GM04504 (cell line): ENCODE measurements at places on chromosomes 13 and 19.

- DNase-seq, result no peak
These were observed 11.7 kb upstream of the SOX1 start for GRCh38 chr13:112055036-112055914.

- no peak for DNase-seq
These were observed 9.8 kb downstream of the ZSWIM4 start for GRCh38 chr19:13804830-13805683.

- no peak for DNase-seq
These were observed 49.8 kb downstream of the VAV1 start for GRCh38 chr19:6822311-6822670.

DNA sequence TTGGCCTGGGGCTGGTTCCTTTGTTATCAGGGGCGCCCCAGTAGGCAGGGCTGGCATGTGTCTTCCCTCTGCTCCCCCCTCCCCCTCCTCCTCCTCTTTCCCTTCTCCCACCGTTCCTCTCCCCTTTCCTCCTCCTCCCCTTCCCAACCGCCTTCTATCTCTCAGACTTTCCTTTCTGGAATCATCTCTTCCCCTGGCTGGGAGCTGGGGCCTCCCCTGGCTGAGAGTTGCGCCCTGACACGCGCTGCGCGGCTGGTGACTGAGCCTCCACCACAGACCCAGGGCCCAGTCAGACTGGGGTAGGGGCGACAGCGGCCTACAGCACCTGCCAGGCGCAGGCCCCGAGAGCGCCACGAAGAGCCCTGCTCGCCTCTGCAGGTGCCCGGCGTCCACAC is 2.8 kb downstream of the PNMA8B start:
- DNase-seq, result no peak

DNA sequence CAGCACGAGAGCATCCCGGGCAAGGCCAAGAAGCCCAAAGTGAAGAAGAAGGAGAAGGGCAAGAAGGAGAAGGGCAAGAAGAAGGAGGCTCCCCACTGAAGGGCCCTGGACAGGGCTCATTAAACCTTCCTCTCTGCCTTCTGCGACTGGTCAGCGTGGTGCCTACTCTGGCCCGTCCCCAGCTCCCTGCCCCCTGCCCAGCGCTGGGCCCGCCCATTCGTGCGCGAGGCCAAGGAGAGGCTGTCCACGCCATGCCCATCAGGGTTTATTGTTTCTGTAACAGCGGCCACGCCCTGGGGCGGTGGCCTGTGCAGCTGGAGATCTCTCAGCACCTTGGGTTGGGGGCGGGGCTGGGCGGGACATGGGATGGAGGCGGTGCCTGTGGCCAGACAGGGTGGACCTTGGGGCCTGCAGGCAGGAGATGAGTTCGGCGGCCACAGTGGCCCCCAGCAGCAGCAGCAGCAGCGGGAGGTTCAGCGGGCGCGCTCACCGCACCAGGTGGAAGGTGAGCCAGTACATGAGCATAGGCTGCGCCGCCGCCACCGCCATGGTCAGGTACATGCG is 897 bp downstream of the C19orf33 start:
- no peak for DNase-seq

DNA sequence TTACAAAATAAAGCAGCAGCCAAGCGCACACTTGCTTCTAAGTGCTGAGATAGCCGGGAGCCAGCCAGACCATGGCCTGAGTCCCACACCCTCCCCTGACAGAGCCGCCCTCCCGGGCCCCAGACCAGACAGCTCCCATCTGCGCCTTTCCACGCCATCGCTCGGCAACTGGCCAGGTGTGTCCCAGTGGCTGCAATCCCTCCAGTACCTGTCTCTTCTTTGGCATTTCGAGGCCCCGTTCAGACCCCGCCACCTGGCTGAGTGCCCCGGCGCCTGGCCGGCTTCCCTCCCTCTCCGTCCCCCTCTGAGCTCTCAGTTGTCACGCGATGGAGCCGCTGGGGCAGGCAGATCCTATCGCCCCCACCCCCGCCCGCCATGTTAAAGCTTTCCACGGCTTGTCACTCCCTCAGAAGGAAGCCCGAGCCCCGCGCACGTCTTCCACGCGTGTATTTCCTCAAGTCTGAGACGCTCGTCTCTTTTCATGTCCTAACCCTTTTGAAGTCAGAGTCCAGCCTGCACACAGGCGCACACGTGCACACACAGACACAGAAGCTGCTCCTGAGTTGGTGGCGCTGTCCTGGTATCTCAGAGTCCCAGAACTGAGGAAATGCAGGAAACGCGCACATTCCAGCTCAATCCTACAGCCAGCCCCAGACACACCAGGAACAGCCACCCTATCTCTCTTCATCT is 7.9 kb downstream of the MLLT1 start:
- peak; percentile 70 for DNase-seq

GRCh38 chr19:33294058-33294798 is 8.1 kb downstream of the CEBPA start:
- DNase-seq, result no peak

DNA sequence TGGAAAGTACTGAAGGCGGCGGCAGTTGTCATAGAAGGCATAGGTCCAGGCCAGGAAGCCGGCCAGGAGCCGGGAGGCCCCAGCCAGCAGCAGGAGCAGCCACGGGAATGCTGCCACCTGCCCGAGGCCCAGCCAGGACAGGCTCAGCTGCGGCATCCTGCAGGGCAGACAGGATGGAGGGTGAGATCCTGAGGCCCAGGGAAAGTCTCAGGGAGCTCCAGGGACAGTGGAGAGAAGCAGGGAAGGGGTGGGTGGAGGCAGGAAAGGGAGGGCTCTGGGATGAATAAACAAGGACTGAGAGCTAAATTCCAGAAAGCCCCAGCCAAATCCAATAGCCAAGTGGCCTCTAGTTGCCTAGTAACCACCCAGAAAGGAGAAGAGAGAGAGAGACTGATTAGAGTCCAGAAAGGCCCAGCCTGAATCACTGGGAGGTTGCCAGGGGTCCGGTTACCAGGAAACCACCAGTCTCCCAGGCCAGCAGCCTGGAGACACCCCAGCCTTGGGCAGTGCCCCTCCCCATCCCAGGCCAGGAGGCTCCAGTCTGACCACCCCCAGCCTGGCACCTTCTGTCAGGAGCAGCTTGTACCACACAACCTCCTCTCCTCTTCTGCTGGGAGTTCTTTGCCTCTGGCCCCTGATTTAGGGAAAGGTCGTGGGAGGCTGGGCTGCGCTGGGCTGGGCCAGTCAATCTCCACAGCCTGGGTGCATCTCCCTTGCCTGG is 7.5 kb upstream of the OR10H5 start:
- no peak for DNase-seq

DNA sequence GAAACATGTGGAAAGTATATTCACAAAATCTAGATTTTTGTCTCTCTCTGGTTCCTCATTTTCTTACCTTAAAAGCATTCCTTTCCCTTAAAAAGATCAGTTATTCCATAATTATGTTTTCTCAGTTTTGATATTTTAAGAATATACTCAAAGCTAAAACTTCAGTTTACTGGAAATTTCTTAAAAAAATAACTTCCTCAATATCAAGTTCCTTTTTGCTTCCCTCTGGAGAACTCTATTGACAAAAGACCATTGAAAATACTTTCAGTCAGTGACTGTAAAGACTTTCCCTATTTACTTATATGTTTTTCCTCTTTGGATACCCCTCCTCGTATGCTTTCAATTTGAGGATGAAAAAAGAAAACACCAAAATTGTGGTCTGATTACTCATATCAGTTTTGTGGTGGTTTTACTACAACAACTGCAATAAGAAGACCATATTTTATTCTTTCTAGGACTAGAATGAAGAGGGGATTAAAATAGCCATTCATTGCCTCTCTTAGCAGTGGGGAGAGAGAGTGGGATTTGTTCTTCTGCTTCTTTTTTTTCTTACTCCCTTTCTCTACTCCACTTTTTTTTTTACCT is 113.2 kb downstream of the ESD start:
- no peak for DNase-seq

- no peak for DNase-seq
These were observed 1362.0 kb downstream of the PCDH9 start for GRCh38 chr13:65868099-65868498.

- no peak for DNase-seq
These were observed 32.6 kb upstream of the GATAD2A start for GRCh38 chr19:19372656-19373416.

GRCh38 chr19:18951721-18952281 is 10.8 kb upstream of the HOMER3 start:
- no peak for DNase-seq

- no peak for DNase-seq
These were observed 74.3 kb downstream of the CRYL1 start for GRCh38 chr13:20451397-20451796.

DNA sequence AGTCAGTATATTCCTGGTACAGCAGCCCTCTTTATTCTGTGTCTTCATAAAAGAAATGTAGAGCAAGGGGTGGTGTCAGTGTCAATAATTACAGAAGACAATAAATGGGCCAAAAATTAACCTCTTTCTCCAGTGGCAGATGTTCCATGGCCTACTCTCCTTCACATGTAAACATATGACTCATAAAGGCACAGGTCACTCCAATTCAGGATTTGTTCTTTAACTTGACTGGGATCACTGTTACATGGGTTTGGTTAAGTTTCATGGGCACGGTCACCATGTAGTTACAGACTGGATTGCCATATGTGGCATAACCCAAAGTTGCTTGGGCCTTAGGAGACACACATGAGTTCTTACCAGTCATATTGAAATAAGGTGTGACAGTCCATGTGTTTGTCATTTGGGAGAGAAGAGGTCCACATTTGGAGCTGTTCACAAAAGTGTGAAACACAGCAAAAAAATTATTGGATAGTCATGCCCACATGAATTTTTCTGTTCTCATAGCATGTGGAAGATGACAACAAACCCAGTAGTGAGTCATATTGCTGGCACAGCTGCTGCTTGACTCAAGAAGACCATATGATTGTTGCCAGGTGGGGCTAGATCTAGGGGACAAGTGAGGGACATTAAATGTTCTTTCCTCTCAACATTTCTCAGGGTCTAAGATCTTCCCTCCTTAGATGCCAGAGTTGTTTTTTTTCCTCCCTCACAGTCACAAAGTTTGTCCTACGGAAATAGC is 68.1 kb upstream of the HTR2A start:
- DNase-seq, result peak; percentile 71

- DNase-seq, result no peak
These were observed 96.4 kb upstream of the MYCBP2 start for GRCh38 chr13:77423296-77423695.

- no peak for DNase-seq
These were observed 166.9 kb downstream of the DLEU7 start for GRCh38 chr13:50676602-50677001.

DNA sequence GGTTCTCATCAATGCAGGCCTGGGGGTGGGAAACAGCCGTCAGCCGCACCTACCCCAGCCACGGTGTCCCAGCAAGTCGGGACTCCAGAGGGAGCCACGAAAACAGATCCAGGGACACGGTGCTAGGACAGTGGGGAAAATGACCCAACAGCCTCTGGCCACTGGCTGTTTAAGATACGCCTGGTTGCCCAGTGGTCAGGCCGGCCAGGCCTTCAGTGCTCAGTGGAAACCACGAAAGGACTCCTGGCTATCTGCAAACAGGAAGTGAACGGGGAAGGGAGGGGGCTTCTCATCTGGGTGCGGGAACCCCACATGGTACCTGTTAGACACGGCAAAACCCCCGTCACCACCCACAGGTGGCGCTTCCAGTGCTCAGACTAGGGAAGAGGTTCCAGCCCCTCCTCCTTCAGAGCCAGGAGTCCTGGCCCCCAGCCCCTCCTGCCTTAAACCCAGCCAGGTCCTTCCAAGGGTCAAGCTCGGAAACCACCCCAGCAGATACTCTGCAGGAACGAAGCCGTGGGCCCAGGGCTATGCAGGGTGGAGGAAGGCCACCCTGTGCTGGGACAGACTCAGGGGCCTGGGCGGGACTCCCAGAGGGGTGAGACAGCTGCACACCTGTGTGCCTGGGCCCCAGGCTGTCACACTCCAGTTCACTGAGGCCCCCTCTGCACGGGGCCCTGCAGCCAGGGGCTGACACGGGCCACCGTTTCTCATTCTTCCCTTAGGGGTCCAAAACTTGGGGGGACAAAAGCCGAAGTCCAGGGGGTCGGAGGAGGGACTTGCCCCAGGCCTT is 4.5 kb downstream of the PPP1R12C start:
- no peak for DNase-seq

- DNase-seq, result no peak
These were observed 428.6 kb downstream of the SLITRK1 start for GRCh38 chr13:83453723-83454122.

DNA sequence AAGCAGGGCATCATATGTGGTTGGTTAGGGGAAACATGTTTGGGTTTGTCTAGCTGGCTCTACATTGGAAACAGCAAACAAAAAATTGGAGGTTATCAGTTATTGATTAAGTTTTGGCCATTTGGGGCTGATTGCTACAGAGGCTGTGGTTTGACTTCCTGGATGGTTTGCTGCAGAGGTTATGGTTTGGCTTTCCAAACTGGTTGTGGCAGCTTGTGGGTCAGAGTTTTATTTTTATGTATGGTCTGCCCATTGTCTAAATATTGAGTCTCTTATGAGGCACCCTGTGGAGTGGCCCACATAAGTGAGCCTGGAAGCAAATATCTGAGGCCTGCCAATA is 261.6 kb downstream of the GPC5 start:
- no peak for DNase-seq

DNA sequence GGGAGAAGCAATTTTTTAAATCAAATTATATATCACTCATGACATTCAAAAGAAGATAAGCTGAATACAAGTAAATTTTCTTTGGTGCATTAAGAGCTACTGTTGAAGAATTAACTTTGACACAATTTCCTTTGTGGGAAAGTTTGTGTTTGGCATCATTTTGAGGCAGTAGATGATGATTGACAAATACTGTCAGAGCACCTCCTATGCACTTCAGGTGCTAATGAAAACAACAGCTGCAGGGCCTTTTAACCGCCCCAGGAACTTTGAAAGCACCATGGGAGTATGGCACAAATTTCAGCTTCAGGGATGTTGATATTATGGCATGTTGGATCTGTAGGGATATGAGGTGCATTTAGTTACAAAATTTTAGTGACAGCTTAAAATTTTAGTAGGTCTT is 21.0 kb upstream of the DLEU7 start:
- DNase-seq, result no peak

DNA sequence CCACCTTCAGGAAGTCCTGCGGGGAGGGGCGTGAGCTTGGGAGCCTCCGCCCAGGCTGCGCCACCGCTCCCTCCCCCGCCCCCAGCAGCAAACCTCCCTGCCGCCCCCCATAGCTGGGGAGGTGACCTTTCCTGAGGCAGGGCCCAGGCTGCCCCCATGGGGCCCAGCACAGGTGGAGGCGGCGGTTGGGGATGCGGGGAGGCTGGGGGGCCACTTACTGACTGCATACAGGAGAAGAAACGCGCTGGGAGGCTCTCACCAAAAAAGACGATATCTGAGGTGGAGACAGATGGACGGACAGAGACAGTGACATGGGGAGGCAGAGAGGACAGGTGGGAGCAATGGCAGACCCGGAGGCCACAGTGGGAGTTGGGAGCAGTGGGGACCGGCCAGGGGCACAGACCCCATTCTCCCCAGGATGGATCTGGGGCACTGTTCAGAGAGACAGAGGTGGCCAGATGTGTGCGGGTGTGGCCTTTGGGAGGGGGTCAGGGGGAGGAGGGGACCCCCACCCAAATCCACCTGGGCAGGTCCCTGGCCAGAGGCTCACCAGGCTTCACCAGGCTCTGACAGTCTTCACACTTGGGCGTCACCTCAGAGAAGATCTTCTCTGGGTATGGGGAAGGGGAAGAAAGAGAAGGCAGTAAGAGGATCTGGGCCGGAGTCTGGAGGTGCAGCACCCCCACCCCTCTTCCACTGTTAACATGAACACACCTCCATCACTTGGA is 3.0 kb upstream of the RINL start:
- no peak for DNase-seq
